ENCODE measurements at places on chromosomes 4 and X.

DNA sequence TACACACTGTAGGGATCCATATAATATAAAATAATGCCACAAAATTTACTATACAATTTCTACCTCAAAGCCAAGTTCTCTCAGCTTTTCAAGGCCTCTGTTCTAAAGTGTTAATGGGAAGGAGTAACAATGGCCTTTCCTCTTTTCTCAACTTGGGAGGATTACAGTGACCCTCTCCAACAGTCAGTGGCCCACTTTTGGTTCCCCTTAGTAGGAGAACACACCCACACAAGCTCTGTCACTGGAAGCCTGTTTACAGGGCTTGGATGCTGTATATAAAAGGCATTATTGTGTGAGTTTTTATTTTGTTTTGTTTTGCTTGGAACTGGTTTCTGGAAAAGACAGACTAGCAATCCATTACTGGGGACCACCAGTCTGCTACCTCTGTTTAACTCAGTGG lies 1.8 kb downstream of the ARHGEF6 start:
- DNase-seq, result no peak

GRCh38 chr4:84879651-84880200 lies 86.8 kb downstream of the WDFY3 start:
- DNase-seq, result no peak

DNA sequence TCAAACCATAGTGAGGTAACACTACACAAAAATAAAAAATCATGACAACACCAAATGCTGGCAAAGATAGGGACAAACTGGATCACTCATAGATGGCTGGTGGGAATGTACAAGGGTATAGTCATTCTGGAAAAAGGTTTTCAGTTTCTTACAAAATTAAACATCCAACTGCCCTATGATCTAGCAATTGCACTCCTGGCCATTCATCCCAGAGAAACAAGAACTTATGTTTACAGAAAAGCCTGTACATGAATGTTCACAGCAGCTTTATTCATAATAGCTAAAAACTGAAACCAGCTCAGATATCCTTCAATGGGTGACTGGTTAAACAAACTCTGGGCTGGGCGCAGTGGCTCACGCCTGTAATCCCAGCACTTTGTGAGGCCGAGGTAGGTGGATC lies 43.3 kb downstream of the NYX start:
- DNase-seq, result no peak

DNA sequence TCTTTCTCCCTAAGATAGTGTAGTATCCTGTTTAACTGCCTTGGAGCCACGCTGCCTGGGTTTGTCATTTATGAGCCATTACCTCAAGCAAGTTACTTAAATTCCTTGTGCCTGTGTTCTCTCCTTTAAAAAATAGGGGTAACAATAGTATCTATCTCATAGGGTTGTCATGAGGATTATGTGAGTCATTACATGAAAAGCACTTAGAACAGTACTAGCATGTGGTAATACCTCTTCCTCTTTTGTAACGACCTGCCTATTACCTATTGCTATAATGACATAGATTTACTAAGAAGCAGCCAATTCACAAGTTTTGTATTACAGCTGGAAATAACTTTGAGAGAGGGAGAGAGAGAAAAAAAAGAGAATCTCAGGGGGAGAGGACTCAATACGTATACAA lies 834.7 kb downstream of the RAPGEF2 start:
- DNase-seq, result no peak

- no peak for DNase-seq
Observed at GRCh38 chrX:13082206-13083065, 38.0 kb upstream of the FAM9C start.

GRCh38 chr4:143482840-143483239 lies 30.7 kb upstream of the SMARCA5 start:
- DNase-seq, result no peak

DNA sequence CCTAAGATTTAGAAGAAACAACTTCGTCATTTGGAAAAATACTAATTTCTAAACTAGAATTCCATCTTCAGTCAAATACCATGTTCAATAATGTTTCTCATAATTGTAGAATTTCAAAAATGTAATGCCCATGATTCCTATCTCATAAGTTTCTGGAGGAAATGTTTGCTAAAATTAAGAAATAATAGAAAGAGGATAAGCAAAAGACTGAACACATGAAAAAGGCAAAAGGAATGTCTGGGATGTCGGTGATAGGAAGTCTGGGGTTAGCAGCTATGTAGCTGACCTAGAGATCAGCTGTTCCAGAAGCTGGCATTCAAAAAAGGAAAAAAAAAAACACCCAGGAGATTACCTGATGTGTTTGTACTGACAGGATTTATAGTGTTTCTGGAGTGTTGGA lies 18.9 kb upstream of the PCDH10 start:
- no peak for DNase-seq

GRCh38 chr4:74364652-74365491 lies at the start of gene EREG:
Gene EREG, plus strand, starts transcription at chr4:74365145. Its CDS starts 164 bp downstream, at chr4:74365309.
- no peak for DNase-seq

DNA sequence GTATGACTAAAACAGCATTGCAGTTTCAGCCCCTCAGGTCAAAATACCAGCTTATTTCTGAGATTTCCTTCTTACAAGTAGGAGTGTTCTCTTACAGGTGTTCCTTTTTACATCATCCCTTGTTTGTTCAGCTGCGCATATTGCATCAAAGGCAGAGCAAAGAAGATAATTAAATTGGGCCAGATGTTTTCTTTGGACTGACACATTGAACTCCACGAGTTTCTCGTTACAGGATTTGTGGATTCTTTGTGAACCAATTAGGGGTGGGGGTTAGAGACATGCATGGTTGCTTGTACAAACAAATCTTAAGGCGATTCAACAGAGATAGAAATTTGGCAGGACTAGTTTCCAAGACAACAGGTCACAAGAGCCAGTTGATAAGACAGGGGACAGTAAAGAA lies 95.7 kb downstream of the SPANXN4 start:
- DNase-seq, result no peak

DNA sequence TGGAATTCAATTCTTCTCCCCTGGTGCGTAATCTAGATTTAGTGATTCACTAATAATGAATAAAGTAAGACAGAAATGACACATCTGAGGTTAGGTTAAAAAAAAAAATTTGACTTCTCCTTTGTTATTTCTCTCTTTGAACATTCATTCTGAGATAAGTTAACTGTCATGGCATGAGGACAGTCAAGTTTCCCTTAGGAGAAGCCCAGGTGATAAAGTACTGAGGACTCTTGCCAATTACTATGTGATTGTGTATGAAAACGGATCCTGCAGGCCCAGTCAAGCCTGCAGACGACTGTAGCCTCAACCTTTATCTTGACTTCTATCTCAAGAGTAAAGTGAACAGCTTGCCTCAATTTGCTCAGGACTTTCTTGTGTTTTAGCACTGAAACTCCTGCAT lies 293.2 kb downstream of the PRR32 start:
- DNase-seq, result no peak

DNA sequence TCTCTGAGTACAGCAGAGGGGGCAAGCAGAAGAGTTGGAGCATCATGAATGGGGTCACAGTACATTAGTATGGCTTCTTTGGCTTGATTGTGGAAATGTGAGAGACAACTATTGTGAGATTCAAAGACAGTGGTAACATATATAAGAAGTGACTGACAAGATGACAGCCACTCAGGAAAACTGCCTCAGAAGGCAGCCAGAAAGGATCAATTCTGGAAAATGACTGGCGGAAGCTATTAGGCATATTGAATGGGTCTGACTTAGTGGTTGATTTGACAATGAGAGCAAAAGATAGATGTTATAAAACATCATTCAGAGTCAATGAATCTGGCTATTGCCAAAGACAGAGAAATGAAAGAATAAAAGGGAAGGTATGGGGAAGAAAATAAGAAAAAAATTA lies 345.5 kb upstream of the MAGEB2 start:
- no peak for DNase-seq

GRCh38 chr4:109616243-109616642 lies 56.2 kb downstream of the MCUB start:
- no peak for DNase-seq
